AG08396 (cell line): ENCODE measurements at places on chromosomes 12 and 14.

DNA sequence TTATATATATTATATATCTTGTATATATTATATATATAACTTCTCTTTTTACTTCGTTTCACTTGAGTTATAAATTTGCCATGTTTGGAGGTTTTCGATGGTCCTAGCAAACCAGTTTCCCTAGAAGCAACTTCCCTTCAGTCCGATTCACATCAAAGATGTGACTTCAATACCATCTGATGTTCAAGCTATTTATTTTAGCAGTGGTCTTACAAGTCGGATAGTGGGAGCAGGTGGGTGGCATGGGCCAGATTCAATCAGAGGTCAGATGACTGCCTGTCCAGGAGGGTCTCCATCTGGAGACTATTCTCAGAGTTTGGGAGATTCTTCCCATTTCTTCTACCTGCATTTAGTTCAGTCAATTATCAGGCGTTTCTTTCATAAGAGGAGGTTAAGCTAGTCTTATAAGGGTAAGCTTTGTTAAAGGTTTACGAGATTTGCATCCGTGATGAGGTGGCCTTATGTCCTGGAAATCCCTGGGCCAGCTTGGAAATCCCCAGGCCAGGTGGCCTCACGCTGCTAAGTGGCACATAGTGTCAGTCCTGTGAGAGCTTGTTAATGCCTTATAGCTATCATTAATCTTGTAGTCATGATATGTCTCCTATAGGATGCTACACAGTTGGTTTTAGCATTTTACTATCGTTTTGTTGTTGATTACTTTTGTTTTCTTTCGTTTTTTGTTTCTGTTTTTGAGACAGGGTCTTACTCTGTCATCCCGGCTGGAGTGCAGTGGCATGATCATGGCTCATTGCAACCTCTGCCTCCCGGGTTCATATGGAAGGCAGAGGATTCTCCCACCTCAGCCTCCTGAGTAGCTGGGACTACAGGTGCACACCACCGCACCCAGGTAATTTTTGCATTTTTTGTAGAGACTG lies 145.8 kb downstream of the BICD1 start:
- DNase-seq: no peak

DNA sequence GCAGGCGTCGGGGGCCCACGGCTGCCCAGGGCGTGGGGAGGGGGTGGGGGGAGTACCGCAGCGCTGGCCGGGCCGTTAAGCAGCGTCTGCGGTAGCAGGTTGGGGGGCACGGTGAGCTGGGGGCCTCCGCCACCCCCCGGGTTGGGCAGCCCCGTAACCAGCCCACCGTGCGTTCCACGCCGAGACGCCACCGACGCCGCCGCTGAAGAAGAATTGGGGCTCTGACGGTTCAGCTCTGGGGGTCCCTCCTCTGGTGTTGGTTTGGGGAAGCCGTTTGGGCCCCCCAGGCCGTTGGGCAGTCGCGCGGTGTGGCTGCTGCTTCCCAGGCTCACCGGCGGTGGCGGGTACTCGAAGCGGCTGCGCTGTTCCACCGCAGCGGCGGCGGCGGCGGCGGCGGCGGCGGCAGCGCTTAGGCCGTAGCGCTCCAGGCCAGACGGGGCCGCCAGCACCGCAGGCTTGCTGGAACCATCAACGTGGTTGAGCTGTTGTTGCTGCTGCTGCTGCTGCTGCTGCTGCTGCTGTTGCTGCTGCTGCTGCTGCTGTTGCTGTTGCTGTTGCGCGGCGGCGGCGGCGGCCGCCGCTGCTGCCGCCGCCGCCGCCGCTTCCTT lies 1.5 kb downstream of the IRF2BPL start:
- DNase-seq: peak; percentile 63

DNA sequence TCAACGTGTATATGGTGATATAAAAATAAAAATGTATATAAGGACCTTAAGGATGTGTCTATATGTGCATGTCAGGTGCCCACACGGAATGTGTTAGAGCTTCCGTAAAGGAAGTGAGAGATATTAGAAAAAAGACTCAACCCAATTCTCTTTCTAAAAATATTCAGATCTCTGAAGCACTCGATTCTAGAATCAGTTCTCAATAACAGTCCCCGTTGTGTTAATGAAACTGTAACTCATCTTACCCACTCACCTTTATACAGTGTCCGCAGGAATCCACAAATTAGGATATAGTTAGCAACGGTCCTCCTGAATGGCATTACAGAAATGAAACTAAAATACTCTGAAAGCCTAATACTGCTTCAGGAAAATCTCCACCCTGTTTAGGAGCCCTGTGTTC lies 29.3 kb downstream of the GRIN2B start:
- DNase-seq: no peak

- DNase-seq: peak; percentile 83
Measured at GRCh38 chr12:106226884-106227640, 20.8 kb downstream of the CKAP4 start.

- DNase-seq: no peak
Measured at GRCh38 chr14:100484531-100485267, 102.5 kb downstream of the BEGAIN start.
